ENCODE measurements at places on chromosomes 2 and 18.
A peak's percentile ranks its signal among the peaks of the same experiment; 100 is the strongest.

GRCh38 chr2:67389286-67389685, 7.8 kb upstream of the ETAA1 start:
- no peak for DNase-seq

DNA sequence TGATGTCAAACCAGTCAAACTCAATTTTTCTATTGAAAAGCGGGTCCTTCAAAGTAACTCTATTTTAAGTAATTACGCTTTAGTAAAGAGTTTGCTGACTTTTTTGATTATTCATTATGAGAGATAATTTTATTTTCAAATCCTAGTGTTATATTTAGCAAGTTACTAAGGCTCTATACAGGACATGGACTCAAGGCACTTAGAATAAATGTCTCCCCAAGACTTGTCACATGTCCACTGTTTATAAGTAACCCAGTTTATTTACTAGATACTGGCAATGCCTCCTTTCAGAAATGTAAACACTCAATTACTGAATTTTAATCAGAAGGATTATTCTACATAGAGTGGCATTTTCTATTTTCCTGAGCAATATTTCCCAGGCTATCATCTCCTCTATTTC, 638.1 kb downstream of the ERBB4 start:
- no peak for DNase-seq

- DNase-seq = no peak
Measured at GRCh38 chr2:143553261-143553660, 424.0 kb downstream of the ARHGAP15 start.

GRCh38 chr2:238864207-238865014, 16.5 kb downstream of the TWIST2 start:
- DNase-seq = no peak

GRCh38 chr18:28511413-28511821, 334.5 kb upstream of the CDH2 start:
- DNase-seq = no peak

DNA sequence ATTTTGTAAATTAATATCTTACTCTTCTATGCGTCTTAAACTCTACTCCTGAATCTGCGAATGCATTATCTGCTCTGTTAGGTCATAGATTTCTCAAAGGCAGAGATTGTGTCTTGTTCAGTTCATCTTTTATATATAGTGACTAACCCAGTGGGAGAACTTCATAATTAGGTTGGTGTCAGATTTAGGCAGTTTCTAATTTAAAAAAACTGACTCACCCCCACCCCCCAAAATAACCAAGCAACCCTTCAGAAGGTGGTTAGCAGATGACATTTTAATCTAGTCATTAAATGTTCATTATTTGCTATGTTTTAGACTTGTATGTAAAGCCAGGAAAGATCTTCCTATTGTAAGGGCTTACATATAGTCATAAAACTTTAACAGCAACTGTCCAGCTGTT, 10.4 kb downstream of the SERPINB12 start:
- no peak for DNase-seq

GRCh38 chr18:69648486-69648885, 247.8 kb downstream of the DOK6 start:
- DNase-seq = no peak

GRCh38 chr2:147149575-147150240, 695.1 kb upstream of the ACVR2A start:
- no peak for DNase-seq

DNA sequence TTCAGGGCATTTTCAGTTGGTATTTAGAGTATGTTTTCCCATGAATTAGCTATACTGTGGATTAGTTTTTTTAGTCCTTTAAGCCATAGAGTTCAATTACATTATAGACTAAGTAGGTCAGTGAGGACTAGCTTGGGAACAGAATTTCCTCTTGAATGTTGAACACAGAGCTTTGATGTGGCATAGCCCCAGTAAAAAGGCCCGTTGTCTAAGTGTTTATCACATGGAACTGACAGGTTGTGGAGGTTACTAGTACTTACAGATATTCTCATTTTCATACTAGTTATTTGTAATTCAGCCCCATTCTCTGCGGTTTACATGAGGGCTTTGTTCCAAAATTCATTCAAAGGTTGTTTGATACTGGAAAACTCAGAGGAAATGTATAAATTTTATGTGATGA, 6.2 kb downstream of the INSIG2 start:
- DNase-seq = no peak

- no peak for DNase-seq
Measured at GRCh38 chr18:13613591-13614501, 112.5 kb downstream of the FAM210A start.

DNA sequence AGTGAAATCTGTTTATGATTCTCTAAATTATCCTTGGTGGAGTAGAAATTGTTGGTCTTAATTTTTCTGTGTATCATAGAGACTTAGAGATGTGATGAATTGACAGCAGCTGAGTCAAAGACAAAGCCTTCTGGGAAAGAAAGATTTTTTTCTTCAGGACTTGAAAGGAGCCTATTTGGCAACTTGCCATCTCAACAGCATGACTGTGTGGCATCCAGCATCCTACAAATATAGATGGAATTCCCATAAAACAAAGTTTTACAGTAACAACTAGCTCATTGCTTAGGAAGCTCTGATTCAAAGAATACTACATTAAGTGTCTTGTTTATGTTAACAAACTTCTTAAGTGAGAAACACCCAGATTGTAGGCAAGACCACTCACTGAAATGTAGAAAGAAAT, 79.2 kb upstream of the SETBP1 start:
- no peak for DNase-seq

DNA sequence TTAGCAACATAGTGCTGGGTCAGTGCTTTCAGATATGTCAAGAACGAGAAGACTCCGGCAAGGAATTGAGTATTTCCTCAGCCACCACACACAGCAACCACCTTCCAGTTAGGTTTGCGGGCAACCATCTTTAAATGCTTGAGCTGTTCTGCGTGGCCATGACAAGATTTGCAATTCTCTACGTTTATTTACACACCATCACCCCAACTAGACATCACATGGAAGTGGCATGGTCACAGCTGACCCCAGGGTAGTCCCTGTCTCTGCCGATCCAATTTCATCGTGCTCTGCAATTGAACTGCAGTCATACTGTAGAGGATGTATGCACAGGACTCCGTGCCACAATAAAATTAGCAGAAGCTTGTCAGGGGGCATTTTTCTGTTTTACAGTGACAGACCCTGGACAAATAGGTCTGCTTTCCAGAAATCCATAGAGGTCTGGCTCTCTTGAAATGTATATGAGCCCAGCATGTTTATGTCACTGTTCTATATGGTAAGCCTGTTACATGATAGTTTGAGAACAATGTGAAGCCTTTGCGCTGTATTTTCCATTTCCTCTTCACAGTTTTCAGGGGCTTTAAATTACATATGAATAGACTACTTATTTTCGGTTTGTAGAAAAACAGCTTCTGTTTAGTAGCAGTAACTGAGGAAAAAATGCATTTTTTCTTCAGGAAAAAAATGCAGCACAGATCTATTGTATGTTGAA, 605.2 kb downstream of the NR4A2 start:
- no peak for DNase-seq

DNA sequence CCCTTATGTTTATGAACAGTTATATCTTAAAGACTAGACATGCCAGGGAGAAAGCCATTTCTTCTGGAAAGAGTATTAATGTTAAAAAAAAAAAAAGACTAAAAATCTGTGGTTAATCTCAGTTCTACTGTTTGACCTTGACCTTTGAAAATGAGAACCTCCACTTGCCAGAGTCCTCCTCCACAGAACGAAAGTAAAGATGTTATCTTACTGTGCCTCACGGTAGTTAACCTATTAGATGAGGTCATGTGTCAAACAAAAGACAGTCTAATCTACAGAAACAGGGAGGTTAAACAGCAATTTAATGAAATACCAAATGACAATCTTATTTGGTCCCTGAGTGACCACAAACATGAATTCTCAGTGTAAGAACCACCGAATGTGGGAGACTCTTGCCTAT, 51.2 kb downstream of the SLC14A2 start:
- peak; percentile 64 for DNase-seq

DNA sequence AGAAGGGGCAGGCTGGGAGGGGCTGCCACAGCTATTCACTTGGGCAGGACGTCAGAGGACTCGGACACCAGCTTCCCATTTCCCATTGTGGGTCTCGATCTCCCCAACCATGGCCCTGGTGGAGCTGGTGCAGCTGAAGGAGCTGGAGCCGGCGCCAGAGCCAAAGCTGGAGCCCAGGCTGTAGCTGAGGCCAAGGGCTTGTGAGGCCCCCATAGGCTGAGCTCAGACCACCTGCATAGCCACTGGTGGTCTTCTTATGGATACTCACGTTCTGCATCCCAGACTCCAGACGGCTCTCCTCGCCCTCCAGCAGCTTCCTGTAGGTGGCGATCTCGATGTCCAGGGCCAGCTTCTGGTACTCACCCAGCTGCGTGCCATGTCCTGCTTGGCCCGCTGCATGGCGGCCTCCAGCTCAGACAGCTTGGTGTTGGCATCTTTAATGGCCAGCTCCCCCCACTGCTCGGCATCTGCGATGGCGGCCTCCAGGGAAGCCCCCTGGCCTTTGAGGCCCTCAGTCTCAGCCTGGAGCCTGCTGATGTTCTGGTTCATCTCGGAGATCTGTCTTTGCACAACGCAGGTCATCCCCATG, 6.0 kb upstream of the CDK5R2 start:
- DNase-seq = no peak

DNA sequence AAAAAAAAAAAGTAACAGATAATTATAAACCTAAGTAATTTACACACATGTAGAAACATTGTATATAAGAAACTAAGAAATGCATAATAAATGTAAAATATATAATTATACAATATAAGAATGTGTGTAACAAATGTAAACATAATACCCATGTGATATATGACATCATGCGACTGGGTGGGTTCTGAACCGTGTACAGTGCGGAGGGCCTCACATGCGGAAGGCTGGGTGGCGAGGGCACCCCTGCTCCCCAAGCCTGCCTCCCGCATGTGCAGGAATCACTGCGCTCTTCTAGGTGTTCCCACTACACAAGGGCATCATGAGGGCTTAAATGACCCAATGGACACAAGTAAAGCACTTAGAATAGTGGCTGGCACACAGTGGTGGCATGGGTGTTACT, 2.0 kb downstream of the PTPN18 start:
- DNase-seq = no peak

GRCh38 chr18:50453732-50454131, 78.9 kb downstream of the SKA1 start:
- no peak for DNase-seq

DNA sequence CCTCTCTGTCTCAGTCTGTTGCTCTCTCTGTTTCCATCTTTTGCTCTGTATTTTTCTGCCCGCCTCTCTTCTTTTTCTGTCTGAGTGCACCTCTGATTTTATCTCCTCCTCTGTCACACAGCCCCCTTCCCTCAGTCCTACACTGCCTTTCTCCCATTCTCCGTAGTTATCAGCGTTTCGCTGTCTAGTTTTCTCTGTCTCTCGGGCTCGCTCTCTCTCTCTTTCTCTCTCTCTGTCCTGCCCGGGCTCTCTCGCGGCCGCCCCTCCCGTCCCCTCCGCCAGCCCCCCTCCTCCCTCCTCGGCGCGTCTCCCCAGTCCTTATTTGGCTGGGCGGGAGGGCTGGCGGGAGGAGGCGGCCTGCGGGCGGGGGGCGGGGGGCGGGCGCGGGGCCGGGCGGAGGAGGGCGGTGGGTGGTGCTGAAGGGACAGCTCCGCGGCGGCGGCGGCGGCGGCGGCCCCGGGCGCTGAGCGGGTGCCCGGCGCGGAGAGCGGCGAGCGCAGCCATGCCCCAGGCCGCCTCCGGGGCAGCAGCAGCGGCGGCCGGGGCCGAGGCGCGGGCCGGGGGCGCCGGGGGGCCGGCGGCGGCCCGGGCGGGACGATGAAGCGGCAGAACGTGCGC, at the start of gene KCNK3:
Gene KCNK3 (plus strand): TSS at position 444 of the 618 bp plus-strand sequence. CDS start 154 bp downstream, at position 598.
- DNase-seq = no peak

DNA sequence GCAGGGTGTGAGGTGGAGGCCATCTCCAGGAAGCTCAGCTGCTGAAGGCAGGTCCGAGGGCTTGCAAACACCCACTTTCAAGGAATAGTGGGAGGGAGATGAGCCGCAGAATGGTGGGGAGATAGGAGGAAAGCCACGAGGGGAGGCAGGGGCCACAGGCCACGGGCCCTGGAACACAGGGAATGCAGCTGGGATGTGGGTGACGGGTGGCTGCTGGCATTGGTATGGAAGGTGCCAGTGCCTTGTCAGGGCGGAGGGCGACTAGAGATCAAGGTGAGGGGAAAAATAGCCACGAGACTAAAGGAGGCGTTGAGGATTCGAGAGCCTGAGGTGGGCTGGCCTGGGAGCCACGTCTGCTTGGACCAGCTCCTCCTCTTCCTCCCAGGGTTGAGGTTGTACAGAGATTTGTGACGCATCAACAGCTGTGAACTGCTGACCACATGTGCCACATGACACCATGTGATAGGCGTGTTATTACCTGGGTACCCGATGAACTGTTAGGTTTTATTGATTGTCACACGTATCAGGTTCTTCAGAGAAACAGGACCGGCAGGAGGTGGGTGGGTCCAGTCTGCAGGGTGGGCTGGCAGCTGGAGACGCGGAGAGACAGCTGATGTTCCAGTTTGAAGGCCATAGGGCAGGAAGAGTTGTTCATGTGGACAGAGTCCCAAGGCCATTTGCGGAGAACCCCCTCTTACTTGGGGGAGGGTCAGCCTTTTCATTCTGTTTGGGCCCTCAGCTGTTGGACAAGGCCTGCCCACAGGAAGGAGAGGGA, 9.9 kb downstream of the IMPA2 start:
- DNase-seq = no peak

GRCh38 chr2:9629222-9630116, 1.3 kb downstream of the YWHAQ start:
- DNase-seq = no peak

DNA sequence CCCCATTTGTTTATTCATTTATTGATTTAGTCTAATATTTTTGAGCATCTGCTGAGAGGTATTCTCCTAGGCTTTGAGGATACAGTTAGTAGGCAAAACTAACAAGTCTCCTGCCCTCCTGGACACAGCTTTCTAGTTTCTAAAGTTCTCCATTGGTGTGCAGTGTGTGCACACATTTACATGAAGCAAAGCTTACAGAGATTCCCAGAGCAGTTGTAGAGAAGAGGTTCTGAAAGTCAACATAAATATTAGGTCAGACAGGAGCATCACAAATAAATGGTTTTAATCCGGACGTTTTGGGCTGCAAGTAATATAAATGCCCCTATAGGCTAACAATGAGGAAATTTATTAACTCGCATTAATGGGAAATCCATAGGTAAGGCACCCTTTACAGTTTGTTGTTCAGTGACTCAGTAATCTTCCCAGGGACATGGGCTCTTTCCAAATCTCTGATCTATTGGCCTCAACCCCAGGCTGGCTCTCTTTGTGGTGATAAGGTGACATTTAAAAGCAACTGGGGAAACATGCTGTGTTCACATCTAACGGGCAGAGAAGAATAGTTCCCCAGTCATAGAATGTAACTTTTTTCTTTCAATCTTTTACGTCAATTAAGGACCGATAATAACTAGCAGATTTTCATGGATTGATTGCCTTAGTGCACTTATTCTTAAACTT, 407.2 kb downstream of the PTPRM start:
- DNase-seq = no peak

All from CD4-positive, alpha-beta T cell treated with Interleukin-15 for 4 hours (primary cell).